Temporal lobe (tissue), 4 donors: ENCODE measurements at places on chromosomes 5 and 9. TPM values are rescaled to one million over a fixed set of nuclear protein-coding genes. Genes with fewer than 3 reads are reported as not detected.

MTMR12 gene
- total RNA-seq = 18.4 TPM

LCN1 gene
- not detected for total RNA-seq

INSL6 gene
- total RNA-seq = not detected

TNFSF8 gene
- 0.49 TPM for total RNA-seq

OBP2B gene
- not detected for total RNA-seq

CCNJL gene
- 2.2 TPM for total RNA-seq

PPP3R2 gene
- total RNA-seq = under 0.01 TPM

MSH3 gene
- 21.4 TPM for total RNA-seq

PRDM9 gene
- total RNA-seq = not detected

PFN3 gene
- 0.74 TPM for total RNA-seq

SLC36A2 gene
- not detected for total RNA-seq

PJA2 gene
- 257 TPM for total RNA-seq

NUTM2G gene
- not detected for total RNA-seq

HCN1 gene
- total RNA-seq = 14.0 TPM

LVRN gene
- 1.5 TPM for total RNA-seq

TRAF2 gene
- 7.1 TPM for total RNA-seq

MARVELD2 gene
- total RNA-seq = 0.98 TPM

ECSCR gene
- 3.4 TPM for total RNA-seq

ARSI gene
- total RNA-seq = 0.25 TPM

ADAMTS12 gene
- 2.0 TPM for total RNA-seq

RNF183 gene
- not detected for total RNA-seq

CXCL14 gene
- total RNA-seq = 9.3 TPM
